ENCODE measurements at places on chromosomes 12 and 14.
A peak's percentile ranks its signal among the peaks of the same experiment; 100 is the strongest.

DNA sequence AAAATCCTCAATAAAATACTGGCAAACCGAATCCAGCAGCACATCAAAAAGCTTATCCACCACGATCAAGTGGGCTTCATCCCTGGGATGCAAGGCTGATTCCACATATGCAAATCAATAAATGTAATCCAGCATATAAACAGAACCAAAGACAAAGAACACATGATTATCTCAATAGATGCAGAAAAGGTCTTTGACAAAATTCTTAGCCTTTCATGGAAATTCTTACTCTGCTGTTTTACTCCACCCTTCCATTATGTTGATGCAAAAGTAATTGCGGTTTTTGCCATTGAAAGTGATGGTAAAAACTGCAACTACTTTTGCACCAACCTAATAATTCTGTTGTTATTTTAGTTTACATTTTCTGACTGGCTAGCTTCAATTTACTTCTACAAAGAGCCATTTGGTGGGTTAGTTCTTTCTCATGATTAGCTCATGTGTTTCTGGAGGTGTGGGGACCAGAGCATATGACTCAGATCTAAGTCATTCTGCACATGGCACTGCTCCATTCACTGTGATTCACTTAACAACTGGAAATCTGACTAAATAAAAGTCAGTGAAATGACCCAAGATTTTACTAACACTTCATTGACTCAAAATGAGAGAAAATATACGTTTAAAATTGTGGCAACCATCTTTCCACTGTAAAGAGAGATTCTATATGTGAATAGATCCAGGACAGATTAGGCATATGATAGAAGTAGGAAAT is 99.9 kb downstream of the TMTC3 start:
- DNase-seq, result no peak

GRCh38 chr12:72272731-72273498 is 745 bp downstream of the TRHDE start:
- peak; percentile 38 for DNase-seq

DNA sequence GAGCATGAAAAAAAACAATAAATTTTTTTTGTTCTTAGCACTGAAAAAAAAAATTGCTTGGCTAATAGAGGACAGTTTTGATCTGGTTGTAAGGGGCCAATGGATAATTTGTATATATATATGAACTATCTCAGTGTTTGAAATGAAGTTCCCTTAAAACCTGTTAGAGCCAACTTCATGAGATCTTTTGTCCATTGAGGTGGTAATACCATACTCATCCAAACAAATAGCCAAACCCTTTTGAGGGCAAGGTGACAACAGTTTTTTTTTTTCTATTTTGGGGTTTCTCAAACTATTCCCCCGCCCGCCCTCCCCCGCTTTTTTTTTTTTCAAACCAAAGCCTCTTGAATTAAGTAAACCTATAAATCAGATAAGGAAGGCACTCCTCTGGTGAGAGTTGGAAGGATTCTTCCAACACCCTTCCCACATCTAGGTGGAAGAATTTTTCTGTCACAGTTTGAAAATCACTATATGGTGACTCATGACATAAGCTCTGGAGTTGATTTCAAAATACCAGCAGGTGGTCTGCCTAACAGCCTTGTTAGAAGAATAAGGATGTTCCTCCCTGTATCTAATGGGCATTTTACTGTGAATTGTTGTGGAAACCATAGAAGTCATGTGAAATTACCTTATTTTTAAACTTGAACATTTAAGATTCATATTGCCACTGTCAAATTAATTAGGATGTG is 10.2 kb downstream of the ARHGAP5 start:
- no peak for DNase-seq

DNA sequence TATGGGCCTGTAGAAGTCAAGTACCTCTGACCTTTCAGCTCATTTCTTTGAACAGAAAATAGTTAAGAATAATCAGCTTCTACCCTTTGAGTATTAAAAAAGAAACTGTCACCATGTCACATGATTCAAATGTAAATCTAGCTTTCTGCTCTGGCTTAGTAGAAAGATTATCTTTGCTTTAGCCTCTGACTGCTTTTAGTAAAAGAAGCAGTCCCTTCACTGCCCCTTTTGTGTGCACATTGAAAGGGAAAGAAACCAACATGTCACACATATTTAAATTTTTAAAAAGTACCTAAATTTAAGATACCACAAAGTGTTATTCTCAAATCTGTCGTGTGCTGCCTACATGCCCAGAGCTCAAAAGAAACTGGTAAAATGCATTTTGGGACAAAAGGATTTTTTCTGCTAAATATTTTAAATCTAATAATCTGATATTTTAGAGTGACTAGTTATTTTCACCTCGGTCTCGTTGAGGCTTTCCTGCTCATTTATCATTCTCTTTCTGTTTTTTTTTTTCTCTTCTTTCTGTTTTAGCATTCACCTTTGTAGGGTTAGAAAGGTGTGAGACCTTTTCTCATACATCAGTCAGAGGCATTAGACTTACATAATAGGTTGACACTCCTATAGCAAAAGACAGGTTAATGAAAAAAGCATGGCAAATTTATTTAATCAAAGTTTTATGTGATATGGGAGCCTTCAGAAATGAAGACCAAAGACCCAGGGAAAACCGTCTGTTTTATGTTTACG is 41.3 kb downstream of the SLC16A7 start:
- DNase-seq, result no peak

GRCh38 chr14:79342942-79343341 is 868.4 kb downstream of the DIO2 start:
- DNase-seq, result no peak

DNA sequence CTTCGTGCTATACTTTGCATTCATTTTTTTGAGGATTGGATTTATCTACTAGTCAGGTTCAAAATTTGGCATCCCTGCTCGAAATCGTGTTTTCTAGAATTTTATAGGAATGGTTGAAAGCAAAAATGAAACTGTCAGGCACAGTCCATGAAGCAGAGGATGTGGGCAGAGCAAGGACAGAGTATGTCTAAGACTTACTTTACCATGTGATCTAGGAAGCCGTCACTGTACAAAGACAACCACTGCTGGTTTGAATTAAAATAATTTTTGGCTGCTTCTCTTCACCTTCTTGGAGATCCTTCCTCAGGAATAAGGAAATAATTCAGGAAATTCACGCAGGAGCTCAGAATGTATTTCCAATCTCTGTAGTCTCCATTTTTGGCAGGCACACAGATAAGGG is 31.6 kb upstream of the SGPP1 start:
- DNase-seq, result no peak

DNA sequence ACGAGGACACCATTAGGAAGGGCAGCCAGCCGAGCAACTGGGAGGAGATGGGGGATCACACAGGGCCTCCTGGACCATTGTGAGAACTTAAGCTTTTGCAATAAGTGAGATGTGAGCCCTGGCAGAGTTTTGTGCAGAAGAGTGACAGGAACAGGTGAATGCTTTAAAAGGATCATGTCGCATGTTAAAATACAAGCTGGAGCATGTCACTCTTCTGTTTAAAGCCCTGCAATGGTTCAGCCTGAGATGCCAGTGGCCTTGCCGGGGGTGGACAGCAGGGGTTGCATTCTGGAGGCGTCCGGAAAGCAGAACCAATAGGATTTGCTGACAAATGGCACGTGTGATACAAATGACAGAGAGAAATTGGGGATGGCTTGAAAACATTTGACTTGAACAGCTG is 137.5 kb upstream of the RFLNA start:
- no peak for DNase-seq

DNA sequence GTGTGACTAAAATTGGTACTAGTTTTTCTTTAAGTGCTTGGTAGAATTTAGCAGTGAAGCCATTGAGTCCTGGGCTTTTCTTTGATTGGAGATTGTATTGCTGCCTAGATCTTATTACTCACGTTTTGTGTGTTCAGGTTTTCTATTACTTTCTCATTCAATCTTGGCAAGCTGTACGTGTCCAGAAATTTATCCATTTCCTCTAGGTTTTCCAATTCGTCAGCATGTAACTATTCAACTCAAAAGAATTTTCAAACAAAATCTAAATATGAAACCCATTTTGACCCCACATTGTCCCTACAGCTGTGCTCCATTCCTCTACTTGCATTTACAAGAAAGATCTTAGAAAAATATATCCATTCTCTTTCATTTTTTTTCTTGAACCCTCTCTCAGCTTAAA is 1613.4 kb upstream of the SEL1L start:
- no peak for DNase-seq

DNA sequence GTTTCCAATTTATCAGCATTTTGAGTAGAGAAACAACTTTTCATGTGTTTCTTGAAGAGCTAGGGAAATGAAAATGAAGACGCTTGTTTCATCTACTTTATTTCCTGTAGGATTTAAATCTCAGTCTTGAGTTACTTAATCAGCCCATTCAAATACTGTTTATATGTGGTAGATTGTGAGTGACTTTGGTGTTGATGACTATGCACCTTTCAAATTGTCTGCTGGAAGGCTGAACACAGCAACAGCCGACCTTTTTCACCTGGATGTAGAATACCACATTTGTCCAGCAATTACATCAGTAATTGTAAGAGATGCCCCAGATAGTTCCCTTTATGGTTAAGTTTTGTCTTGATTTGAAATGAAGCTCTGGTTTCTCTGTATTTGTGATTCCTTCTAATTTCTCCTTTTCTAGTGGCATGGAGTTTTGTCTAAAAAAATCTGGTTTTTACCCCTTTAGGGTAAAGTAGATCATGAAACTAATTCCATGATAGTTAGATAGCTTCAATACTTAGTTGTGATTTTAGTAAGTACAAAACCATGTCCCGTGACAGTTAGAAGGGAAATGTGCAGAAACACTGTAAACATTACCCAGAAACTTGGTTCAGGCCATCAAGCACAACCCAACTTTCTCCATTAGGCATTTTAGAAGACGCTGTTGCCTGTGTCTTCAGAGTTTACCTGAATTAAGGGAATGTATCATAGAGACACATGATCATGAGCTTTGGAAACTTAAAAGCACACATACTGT is 165.0 kb downstream of the SRGAP1 start:
- no peak for DNase-seq

DNA sequence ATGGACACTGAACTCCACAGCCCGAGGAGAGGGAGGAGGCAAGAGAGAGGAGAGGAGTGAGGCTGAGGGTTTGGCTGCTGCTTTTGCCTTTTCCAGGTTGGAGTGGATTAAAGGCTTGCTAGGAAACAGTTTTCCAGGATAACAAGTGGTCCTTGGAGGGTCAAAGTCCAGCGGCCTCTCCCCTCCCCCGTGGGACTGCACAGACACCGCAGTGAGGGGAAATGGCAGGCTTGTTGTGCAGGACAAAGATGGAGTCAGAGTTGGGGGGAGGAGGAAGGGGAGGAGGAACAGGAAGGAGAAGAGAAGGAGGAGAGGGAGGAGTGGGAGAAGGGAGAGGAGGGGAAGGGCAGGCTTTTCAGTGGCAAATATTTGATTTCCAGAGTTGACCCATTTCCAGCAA is 245.5 kb downstream of the RBM19 start:
- no peak for DNase-seq

GRCh38 chr12:119704065-119704747 is 36.3 kb downstream of the PRKAB1 start:
- no peak for DNase-seq

- DNase-seq, result no peak
Observed at GRCh38 chr14:72652179-72652578, 241.7 kb downstream of the DPF3 start.

Measured in SHP77 (cell line).